ENCODE measurements at places on chromosomes 12 and 14. TPM values are rescaled to one million over a fixed set of nuclear protein-coding genes. Genes with fewer than 3 reads are reported as not detected.

- no peak for DNase-seq
These were observed 11.2 kb downstream of the TTC8 start for GRCh38 chr14:88835661-88836060.

The MIP gene
- total RNA-seq, result not detected

GRCh38 chr12:54680374-54680773 lies 32.2 kb upstream of the DCD start:
- DNase-seq, result peak; percentile 33

DNA sequence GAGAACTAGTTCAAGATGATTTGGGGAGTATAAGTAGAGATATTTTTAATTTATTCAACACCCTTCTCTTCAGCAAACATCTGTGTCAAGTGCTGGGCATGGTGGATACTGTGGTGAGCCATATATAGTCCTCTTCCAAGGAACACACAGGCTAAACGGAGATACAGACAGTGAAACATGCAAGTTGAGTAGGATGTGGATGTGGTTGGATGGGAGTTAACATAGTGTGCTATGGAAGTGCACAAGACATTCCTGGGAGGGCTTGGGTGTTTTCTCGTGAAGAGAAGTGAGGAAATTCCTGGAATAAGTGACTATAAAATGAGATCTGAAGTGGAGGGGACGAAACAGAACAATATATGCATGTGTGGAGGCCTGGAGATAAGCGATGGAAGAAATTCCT lies 181.1 kb upstream of the NPAS3 start:
- no peak for DNase-seq

DNA sequence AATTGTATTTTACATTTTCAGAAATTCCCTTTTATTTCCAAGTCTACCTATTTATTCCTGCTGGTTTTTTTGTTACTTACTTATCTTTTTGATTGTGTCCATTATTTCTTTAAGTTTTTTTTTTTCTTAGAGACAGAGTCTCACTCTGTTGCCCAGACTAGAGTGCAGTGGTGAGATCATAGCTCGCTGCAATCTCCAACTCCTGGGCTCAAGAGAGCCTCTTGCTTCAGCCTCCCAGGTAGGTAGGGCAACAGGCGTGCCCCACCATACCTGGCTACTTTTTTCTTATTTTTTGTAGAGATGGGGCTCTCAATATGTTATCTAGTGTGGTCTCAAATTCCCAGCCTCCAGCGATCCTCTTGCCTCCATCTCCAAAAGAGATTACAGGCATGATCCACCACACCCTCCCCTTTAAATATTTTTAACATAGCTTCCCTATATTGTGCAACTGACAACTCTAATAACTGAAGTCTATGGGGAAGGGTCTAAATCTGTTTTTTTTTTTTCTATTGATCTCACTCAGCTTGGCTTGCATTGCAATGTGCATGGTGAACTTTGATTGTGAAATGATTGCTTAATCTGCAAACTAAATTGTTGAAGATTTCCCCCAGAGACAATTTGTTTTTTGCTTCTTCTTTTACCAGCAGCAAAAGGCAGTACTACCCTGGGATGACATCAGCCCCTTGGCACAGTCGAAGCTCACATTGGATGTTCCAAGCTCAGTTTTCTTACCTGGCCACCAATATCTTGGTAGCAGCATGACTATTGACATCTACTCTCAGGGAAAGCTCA lies 25.7 kb upstream of the COCH start:
- DNase-seq, result no peak

GRCh38 chr12:105954951-105955931 lies 183.5 kb downstream of the NUAK1 start:
- DNase-seq, result no peak

- DNase-seq, result no peak
These were observed 30.1 kb downstream of the NRDE2 start for GRCh38 chr14:90301668-90302090.

The VWF gene
- total RNA-seq, result 0.03 TPM

DNA sequence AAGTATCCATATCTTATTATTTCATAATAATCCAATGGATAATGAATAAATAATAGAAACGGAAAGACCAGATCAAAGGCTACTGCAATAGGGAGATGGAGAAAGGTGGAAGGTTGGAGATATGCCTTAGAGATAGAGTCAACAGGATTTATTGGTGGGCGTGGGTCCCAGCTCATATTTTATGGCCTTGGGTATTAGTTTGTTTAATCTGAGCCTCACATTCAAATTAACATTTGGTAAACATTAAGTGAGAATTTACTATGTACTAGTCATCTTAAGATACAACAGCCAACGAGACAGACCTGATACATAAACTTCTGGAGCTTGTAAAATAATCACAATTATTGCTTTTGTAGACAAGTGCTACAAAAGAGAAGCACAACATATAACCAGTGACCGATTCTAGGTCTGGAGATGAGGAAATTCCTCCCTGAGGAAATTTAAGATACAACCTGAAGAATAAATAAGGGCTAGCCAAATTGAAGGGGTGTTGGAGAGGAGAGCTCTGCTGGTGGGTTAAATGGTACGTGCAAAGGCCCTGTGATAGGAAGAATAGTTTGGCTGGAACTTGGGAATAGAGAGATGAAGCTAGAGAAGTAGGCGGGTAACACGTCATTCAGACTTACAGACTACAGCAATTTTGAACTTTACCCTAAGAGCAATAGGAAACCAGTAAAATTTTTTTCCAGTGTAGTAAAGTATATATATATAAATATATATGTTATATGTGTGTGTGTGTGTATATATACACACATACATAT lies 16.1 kb downstream of the LTBR start:
- DNase-seq, result no peak

GRCh38 chr12:124352839-124353238 lies 57.9 kb downstream of the RFLNA start:
- DNase-seq, result no peak

- DNase-seq, result no peak
These were observed 78.2 kb downstream of the HMGA2 start for GRCh38 chr12:65902500-65902899.

The CAPS2 gene
- total RNA-seq, result 0.37 TPM

DNA sequence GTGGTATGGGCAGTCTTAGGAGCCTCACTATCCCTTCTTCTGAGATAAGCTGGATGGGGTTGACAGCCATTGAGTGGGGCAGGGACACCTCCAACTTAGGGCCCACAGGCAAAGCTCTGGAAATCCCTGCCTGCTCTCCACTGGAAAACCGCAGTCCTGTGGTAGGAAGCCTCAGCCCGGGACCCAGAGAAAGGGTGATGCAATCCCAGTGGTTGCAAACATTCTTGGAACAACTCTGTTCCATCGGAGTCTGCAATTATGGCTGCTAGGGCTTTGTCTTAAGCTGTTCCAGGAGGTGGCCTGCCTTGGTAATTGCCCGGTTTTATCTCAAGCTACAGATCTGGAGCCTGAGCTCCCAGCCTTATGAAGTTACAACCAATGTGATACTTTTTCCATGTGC lies 133.4 kb downstream of the DICER1 start:
- no peak for DNase-seq

The LRRK2 gene
- total RNA-seq, result 0.76 TPM

DNA sequence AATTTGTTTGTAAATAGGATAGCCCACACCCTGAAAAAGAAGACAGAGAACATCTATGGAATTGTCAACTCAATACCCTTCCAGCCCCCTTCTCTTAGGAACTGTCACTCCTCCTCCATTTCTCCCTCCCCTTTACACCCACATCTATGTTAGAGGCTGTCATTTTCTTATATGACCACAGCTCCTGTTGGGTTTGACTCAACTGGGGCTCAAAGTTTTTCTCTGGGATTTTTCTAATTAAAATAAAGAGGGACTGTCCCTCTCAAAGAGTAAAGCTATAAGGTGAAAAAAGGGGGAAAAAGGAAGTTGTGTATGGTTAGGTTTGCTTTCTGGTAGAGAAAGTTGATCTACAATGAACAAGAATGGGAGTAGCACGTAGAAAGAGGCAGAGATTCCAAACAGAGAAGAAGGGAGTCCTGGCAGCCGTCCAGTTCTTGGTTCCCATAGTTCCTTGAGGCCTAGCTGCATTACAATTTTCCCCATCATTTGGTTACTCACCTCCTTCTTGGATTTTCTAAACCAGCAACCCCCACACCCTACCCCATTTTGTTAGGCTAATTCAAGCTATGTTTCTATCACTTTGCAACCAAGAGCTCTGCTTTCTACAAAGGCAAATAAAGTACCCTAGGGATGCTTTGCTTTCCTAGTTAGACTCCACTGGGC lies 44.3 kb upstream of the STK38L start:
- no peak for DNase-seq

- no peak for DNase-seq
These were observed 18.7 kb upstream of the EPYC start for GRCh38 chr12:91023326-91024004.

The NPFF gene
- not detected for total RNA-seq

The DAO gene
- total RNA-seq, result not detected

The CNPY2 gene
- total RNA-seq, result 126 TPM

The HOXC11 gene
- 0.30 TPM for total RNA-seq

GRCh38 chr14:73794146-73794545 lies 57.5 kb upstream of the PTGR2 start:
- DNase-seq, result no peak

The EML1 gene
- 11.8 TPM for total RNA-seq

DNA sequence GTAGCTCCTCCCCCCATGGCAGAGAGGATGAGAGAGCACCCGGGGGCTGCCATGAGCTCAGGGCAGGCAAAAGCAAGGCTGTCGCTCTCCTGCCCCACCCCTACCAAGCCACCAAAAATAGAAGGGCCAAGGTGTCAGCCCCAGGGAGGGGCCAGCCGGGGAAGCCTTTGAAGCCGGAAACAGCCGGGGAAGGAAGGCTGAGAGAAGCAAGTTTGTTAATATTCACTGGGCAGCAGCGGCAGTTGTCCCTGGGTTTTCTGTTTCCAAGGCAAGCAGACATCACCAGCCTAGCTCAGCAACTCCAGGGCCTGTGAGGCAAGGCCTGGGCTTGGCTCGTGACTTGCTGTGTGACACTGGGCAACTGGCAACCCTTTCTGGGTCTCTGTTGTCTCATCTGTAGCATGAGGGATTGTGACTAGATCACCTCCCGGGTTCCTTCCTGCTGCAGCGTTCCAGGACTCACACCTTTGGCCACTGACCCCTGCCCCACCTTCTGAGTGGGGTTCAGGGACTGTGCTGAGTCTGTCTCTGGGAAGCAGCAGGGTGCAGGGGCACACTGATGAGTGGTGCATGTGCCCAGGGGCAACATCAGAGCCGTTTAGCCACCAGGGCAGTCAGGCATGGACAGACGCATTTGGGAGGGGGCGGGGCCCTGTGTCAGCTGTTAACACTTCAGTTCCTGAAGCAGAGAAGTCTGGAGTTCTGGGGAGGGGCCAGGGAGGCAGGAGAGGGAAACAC lies 24.3 kb downstream of the SYNDIG1L start:
- no peak for DNase-seq

DNA sequence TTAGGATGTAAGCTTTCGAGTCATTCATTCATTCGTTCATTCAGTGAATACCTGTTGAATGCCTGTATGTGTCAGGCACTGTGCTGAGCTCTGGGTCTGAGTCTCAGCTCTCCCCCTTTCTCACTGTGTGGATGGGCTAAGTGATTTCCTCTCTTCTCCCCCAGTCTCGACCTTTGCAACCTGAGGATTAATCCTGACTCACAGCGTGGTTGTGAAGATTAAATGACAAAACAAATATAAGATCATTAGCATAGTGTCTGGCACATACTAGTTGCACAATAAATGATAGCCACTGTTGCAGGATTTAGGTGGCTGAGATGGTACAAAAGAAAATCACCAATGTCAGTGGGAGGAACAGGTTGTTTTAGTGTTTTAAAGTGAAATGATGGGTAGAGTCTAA lies 136.7 kb downstream of the GPR135 start:
- no peak for DNase-seq

DNA sequence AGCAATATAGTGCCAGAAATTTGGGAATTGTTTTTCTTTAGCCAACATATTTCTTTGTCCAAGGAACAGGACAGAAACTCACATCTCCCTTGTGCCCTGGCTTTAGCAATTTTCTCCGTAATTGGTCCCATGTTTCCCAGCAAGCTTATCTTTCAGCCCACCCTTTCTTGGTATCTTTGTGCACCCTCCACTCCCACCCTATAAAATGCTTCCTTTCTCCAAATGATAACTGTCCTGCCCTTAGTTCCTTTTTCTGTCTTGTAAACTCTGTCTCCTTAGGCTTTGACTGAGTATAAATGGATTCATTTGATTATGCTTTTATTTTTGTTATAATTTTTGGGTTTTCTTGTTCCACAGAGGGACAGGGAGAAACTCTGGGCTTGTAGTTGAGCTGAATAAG lies 442.8 kb downstream of the ATP23 start:
- no peak for DNase-seq

The KRT79 gene
- not detected for total RNA-seq

GRCh38 chr14:94103554-94104150 lies 6.9 kb upstream of the IFI27 start:
- DNase-seq, result no peak

The FSCB gene
- total RNA-seq, result not detected

GRCh38 chr12:106986135-106986534 lies 811 bp downstream of the MTERF2 start:
- DNase-seq, result no peak

The CLSTN3 gene
- not detected for total RNA-seq

DNA sequence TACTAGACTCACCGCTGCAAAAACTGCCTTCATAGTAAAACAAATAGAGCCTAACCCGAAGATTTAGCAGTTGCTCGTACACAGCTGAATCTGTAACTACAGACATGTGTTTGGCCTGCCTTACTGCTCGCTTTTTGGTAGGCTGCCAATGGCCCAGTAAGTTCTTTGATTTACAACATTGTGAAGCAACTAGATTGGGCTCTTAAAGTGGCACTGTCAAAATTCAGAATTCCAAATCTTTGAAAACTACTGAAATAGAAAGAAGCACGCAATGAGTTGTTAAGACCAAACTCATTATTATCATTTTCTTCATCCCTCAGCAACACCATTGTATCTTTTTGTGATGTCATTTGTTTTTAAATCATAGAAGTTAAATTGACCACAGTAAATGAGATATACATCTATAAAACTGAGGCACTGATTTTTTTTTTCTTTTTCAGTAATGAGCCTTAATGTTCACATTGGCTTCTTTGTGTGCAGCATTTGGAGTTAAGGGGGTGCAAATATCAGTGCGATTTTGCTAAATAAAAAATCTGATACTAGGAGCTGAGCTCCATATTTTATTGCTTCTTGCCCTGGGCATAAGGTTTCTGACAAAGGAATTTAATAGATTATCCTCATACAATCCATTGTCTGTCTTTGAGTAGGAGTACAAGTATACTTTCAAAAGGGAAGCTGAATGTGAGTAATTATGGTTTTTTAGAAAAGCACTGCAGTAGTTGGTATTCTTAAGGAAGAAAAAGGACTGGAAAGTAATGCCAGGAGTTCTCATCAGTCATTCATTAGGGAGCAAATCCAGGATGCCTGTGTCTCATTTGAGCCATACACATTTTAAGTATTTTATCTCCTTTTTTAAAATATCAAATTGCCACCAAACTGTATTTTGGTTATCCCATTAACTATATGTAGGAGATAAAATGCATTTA lies 138.5 kb downstream of the KICS2 start:
- peak; percentile 75 for DNase-seq

- DNase-seq, result no peak
These were observed at the start of gene NRXN3 for GRCh38 chr14:78170203-78170602. Gene NRXN3, plus strand, starts transcription at chr14:78170373. Its CDS starts 72,721 bp downstream, at chr14:78243094.

The MLXIP gene
- total RNA-seq, result 3.5 TPM
